Stimulated activated CD4-positive, alpha-beta T cell treated with anti-CD3 and anti-CD28 coated beads, Interleukin-4, amount 100 ng/mL, for 1 hour (primary cell): ENCODE measurements at places on chromosomes 4 and X.

- no peak for DNase-seq
Observed at GRCh38 chr4:118765399-118765798, 70.5 kb downstream of the SEC24D start.

DNA sequence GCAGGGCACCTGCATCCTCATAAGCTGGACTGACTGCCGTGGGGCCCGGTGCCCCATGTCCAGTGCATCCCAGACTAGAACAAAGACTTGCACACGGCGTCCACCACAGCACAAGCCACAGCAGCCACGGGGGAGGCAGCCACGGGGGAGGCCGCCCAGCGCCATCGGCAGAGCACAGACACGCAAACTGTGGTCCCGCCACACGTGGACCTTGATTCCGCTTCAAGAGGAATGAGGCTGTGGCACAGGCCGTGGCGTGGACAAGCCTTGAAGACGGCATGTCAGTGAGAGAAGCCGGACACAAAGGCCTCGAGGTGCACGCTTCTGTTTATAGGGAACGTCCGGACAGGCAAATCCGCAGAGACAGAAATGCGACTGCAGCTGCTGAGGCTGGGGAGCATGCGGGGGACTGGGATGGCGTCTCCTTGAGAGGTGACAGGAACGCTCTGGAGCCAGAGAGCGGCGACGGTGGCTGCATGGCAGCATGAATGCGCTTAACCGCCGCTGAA lies 10.1 kb upstream of the CPLX1 start:
- DNase-seq: no peak

- DNase-seq: no peak
Observed at GRCh38 chr4:129839687-129840086, 743.7 kb downstream of the C4orf33 start.

DNA sequence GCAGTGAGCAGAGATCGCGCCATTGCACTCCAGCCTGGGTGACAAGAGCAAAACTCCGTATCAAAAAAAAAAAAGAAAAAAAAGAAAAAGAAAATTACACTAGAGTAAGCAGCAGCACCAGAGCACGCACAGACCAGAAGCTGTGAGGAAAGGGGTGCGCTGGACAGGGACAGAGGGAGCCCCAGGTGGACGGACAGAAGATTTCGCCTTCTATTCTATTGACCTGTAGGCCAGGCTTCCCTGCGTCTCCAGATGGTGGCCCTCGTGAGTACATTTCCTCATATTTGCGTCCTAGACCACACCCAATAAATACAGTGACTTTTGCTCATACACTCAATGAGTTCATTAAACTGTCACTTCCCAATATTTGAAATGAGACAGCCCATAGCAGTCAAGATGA lies 19.1 kb downstream of the MTNR1A start:
- DNase-seq: no peak

GRCh38 chr4:53671757-53672156 lies 80.5 kb upstream of the LNX1 start:
- DNase-seq: no peak

DNA sequence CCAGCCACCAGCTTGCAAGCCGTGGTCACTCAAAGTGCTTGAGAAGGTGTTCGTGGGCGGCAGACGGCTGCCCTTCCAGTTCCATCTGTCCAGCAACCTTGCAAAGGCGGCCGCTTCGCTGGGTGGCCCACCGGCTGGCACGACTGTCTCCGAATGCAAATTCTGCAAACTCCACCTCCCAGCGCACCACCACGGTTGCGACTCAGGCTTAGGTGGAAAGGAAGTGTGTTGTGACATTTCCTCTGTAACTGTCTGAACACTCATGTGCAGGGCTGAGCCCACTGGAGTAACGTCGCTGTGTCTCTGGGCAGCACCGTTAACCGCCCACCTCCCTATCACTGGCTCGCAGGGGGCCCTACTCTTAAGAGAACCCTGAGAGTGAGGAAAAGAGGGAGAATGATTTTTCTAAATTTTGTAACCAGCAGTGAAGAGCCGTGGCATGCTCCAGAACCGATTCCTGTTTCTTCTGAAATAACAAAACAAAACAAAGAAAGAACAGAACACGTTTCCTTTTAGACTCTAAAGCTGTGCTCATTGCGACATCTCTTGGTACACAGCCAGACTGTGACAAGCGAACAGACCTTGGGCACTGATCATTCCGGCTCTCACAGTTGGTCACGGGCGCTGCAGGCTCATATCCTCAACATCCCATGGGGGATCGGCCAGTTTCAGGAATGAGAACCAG lies at the start of gene P2RY8:
Gene P2RY8, minus strand, starts transcription at position 155 of the 685 bp plus-strand sequence. CDS start 70,627 bp downstream, outside the sequence.
- DNase-seq: peak; percentile 74

- DNase-seq: no peak
Observed at GRCh38 chrX:102684772-102685520, 27.3 kb upstream of the GPRASP2 start.

GRCh38 chrX:126994032-126994600 lies 174.6 kb downstream of the PRR32 start:
- no peak for DNase-seq

DNA sequence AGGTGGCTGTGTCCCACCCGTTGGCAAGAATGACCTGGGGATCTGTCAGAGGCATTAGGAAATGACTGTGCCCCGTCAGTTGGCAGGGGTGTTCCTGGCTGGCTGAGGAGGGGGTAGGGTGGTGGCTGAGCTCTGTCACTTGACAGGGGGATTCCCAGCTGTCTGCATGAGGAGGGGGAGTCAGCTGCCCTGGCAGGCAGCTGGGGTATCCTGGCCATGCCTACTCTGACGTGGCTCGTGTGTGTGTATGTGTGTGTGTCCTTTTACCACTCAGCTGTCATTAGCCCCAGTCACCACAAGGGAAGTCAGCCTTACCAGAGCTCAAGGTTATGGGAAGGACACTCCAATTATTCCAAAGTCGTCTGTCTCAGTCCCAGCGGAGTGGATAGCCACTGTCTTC lies 93.2 kb downstream of the EFNB1 start:
- no peak for DNase-seq

- DNase-seq: no peak
Observed at GRCh38 chr4:81502564-81502963, 30.9 kb upstream of the RASGEF1B start.

DNA sequence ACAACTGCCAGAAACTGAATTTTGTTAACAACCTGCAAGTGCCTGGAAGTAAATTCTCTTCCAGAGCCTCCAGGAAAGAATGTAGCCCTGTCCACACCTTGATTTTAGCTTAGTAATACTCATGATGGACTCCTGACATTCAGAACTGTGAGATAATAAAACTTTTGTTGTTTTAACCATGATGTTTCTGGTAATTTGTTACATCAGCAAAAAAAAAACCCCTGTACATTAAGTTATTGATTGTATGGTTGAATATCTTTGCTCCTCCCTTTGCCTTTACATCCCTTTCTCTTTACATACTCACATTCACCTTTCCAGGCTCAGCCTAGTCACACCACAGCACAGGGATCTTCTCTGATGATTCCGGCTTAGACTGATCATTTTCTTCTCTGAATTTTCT lies 881.8 kb upstream of the GRID2 start:
- DNase-seq: no peak

DNA sequence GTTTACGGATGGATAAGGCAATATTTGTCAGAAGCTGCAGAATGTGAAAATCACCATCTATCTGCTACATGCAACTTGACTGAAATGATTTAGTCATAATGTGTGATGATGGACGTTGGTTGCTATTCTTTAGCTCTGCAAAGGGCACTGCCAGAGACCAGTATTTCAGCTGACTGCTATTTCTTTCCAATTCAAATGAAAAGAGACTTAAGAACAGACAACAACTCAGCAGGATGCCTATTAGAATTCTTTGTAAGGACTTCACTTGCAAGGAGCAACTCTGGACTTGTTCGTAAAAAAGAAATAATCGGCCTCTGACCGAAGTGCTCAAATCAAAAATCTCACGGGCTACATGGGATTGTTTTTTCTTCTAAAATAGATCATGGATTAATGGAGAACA lies 262.7 kb downstream of the DHX15 start:
- no peak for DNase-seq

DNA sequence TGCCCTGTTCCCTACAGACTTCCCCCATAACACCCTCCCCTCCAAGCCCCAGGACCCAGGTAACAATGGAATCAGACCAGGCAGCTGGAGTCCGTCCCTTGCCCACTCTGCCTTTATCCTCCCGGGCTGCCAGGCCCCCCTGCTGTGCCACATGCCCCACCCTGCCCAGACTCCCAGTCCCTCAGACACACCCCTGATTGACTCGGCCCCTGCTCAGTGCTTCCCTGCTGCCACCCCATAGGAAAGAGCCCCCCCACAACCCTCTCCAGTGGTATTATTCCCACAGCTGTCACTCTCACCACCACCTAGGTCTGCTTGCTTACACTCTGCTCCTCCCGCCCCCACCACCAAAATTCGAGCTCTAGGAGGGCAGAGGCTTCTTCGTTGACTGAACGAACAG lies 4.7 kb upstream of the NAA10 start:
- DNase-seq: no peak

- no peak for DNase-seq
Observed at GRCh38 chrX:120238933-120239332, 11.7 kb upstream of the ZBTB33 start.

DNA sequence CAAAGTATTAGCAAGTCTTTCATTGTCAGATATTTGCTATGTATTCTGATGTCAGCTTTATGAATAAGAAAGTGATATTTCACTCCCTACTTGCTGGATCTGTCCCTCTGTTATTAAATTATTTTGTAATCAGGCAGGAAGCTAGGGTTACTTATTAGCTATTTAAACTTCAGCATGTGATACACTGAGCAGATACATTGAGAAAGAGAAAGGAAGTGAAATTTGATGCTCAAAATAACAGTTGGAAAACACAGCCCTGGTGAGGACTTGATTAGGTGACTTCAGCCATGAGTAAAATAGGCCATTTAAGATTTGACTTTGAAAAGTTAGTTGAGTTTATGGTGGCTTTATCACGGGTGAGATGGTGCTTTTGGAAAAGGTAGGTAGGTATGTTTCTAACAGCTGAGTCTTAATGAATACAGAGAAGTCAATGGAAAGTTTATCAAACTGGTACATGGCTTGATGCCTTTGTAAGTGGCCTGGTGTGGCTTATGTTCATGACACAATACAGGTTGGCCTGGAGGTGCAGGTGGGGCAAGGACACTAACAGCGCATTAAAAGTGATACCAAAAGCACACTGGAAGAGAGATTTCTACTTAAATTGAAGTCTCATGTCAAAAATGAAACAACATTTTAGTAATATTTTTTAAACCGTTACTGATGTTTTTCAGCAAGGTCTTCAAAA lies 321.2 kb upstream of the SPOCK3 start:
- DNase-seq: no peak

DNA sequence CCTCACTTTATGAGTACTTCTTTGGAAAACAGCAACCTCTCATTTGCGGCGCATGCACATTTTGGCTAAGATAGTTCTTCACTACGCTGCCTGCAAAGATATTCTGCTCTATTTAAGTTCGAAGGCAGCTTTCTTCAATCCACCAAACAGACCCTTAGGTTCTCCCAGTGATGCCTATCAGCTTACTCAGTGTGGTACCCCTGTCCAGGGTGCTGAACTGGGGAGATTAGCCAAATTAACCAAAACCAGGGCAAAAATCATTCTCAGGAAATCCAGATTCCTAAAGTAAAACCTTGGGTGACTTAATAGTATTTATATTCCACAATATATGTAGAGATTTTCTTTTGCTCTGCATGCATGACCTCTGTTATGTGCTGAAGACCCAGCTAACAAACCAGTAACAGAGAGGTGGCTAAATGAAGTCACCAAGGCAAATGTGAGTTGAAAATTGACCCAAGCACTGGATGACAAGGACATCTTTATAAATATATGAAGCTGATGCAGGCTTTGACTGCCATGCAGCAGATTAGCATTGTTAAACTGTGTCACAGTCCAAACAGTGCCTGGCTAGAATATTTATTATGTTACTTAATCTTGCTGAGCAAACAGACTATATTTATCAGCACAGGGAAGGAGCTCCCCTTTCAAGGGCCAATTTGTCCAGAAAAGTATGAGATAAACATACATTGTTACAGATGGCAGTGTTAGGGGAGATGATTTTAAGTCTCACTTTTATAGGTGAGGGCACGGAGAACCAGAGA lies 418.2 kb downstream of the STIM2 start:
- no peak for DNase-seq

DNA sequence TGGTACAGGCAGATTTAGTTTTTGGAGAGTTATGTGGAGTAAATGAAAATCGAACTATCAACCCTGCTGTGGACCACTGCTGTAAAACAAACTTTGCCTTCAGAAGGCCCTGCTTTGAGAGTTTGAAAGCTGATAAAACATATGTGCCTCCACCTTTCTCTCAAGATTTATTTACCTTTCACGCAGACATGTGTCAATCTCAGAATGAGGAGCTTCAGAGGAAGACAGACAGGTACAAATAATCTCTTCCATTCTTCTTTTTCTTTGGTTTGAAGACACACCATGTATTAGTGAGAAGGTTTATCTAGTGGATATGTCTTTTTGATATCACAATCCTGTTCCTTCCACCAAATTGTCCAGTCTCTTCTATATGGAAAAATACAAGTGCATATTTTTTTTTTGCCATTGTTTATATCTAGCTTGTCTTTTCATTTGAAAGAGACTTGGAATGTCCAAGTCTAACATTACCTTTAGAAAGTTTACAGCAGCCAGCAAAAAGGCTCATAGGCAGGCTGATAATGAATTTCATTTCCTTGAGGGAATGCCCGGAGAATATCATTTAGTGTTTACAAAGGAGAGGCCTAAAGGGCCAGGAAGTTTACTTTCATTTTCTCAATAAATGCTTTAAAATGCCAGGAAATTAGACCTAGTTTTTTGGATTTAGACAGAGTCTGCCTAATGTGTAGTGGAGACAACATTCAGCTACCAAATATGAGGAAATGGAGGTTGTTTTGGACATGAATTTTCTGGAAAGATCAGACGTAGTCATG lies 18.6 kb downstream of the AFM start:
- no peak for DNase-seq

DNA sequence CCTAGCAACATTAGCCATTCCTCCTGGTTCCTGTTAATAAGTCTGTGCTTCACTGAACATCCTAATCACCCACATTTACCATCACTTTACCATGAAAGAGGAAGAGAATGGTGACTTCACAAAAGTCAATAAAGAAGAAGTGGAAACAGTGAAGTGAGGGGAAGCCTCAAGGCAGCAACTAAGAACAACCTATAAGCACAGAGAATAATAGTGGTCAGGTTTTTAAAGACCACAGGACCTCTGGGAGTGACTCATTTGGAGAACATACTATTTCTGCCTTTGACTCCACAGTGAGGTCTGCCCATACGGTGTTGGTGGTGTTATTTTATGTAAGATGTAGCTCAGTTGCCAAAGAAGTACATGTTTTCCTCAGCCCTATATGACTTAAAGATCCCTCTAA lies 86.0 kb upstream of the TET2 start:
- DNase-seq: no peak

DNA sequence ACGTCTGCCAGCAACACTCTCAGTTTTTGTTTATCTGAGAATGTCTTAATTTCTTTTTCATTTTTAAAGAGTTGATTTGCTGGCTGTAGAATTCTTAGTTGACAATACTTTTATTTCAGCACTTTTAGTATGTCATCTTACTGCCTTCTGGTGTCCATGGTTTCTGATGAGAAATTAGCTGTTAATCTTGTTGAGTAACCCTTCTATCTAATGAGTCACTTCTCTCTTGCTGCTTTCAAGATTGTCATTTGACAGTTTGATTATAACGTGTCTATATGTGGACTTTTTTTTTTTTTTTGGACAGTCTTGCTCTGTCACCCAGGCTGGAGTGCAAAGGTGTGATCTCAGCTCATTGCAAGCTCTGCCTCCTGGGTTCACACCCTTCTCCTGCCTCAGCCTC lies 24.0 kb upstream of the TMEM255A start:
- no peak for DNase-seq
